ENCODE measurements at places on chromosomes 16 and 17. TPM values are rescaled to one million over a fixed set of nuclear protein-coding genes. Genes with fewer than 3 reads are reported as not detected.
A peak's percentile ranks its signal among the peaks of the same experiment; 100 is the strongest.

GAST gene
- not detected for total RNA-seq

- DNase-seq: no peak
These were observed 73.2 kb downstream of the RBFOX3 start for GRCh38 chr17:79537686-79538085.

- no peak for DNase-seq
These were observed 7.1 kb upstream of the RHBDL3 start for GRCh38 chr17:32258383-32259140.

CLEC18C gene
- 4.3 TPM for total RNA-seq

GRCh38 chr16:19474617-19475016 lies 47.3 kb downstream of the GDE1 start:
- no peak for DNase-seq

DNA sequence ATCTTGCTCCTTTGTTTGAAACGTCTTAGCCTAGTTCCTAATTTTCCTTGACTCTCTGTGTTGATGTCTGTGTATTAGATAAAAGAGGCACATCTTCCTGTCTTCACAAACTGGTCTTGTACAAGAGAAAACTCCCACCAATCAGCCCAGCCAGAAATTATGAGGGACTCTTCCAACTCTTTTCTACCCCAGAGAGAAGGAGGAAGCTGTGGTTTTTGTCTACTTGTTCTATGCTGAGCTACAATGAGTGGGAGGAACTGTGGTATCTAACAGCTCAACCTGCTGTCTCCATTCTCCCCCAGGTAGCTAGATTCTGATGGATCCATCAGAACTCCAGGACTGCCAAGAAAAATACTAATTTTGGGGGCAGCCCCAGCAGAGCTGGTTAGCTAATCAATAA lies 392.5 kb downstream of the HS3ST3B1 start:
- DNase-seq: no peak

GRCh38 chr17:68981288-68981687 lies 26.1 kb upstream of the ABCA8 start:
- peak; percentile 91 for DNase-seq

DNA sequence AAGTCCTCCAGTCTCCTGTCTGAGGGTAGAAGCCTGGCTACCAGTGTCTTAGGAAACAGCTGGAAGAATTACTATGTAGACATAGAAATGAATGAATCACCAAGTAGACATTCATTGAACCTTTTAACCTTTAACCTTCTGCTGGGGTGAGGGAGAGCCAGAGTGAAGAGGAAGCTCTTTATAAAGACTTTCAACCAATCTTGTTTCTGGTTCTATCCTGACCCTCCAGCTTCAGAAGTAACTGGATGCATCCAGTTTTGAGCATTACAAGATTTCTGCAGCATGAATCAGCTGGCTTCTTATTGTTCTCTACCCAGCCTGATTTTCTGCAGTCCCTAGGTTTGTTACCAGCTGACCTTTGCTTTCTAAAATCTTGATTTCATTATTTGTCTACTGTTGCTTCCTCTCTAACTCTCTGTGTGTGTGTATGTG lies 8.5 kb downstream of the TEKT1 start:
- DNase-seq: peak; percentile 97

GRCh38 chr16:5951486-5951885 lies 853.9 kb upstream of the EEF2KMT start:
- no peak for DNase-seq

ZNF207 gene
- 120 TPM for total RNA-seq
